ENCODE measurements at places on chromosomes 13 and 19. TPM values are rescaled to one million over a fixed set of nuclear protein-coding genes. Genes with fewer than 3 reads are reported as not detected.

RAB20 gene
- 1.3 TPM for total RNA-seq

DNA sequence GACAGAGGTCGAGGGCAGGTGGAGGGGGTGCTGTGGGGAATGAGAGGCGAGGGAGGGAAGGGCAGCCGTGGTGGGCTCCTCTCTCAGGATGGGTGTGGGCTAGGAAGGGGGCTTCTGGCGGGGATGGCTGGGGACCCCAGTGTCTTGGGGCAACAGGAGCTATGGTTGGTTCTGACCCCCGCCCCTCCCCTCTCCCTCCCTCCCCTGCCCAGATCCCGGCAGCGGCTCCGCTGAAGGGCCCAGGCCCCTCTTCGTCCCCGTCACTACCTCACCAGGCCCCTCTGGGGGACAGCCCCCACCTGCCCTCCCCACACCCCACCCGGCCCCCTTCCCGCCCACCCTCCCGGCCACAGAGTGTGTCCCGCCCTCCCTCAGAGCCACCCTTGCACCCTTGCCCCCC, 19.3 kb upstream of the EHD2 start:
- no peak for DNase-seq

EPSTI1 gene
- 4.2 TPM for total RNA-seq

- no peak for DNase-seq
Measured at GRCh38 chr19:42278452-42279154, 9.6 kb downstream of the CIC start.

DNA sequence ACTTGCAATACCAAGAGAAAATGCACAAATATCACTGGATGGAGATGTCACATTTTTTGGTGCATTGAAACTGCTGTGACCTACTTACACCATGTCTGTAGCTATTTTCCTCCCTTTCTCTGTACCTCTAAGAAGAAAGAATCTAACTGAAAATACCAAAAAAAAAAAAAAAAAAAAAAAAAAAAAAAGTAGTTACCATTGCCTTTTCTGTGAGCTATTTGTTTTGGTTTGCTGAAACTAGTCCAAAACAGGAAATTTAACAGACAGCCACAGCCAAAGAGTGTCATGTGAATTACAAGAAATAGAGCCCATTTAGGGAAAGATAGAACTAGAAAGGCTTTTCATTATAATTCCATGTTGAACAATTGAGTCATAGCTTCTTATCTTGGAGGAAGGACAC, 37.3 kb downstream of the TNFSF13B start:
- DNase-seq, result no peak

DNA sequence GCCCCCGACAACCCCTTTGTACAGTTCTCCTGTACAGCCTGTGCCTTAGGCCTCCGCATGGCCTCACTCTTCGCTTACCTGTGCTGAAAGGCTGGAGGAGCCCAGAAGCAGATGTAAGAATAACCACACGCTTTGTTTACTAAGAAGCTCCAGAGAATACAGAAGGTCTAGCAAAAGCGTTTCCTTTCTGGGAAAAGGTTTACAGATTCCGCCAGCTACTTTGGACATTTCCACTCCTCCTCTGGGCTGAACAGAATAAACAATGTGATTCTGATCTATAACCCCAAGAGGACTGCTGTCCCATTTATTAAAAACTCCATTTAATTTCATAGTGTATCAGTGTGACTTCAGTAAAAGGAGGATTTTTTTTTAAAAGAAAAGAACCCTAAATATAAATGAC, 339.2 kb downstream of the DNAJC15 start:
- DNase-seq, result no peak

TNFSF13B gene
- total RNA-seq, result 0.70 TPM

DNA sequence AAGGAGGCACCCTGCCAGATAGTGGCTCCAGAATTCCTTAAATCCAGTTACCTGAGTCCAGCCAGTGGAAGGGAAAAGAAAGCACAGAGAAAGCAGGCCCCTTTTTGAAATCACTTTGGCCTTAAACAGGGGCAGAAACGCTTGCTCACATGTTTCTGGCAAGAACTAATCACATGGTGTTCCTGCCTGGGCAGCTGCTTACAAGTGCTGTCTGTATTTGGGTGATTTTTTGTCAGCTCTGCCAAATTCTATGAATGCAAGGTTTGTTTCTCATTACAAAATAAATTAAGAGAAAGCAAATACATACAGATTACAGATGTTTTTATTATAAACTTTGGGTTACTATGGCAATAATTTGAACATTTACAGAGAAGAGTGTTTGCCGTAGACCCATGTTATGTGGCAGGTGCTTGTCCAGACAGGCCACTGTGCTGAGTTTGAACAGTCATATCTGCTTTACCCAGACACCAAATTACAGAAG, 1237.8 kb downstream of the SLITRK5 start:
- DNase-seq, result no peak

GRCh38 chr19:48638831-48639381, 1.7 kb upstream of the DBP start:
- peak; percentile 23 for DNase-seq

GRCh38 chr19:8302357-8302691, 5.8 kb downstream of the CD320 start:
- no peak for DNase-seq

GRCh38 chr19:33432446-33433170, 59.1 kb downstream of the CEBPG start:
- no peak for DNase-seq

DNA sequence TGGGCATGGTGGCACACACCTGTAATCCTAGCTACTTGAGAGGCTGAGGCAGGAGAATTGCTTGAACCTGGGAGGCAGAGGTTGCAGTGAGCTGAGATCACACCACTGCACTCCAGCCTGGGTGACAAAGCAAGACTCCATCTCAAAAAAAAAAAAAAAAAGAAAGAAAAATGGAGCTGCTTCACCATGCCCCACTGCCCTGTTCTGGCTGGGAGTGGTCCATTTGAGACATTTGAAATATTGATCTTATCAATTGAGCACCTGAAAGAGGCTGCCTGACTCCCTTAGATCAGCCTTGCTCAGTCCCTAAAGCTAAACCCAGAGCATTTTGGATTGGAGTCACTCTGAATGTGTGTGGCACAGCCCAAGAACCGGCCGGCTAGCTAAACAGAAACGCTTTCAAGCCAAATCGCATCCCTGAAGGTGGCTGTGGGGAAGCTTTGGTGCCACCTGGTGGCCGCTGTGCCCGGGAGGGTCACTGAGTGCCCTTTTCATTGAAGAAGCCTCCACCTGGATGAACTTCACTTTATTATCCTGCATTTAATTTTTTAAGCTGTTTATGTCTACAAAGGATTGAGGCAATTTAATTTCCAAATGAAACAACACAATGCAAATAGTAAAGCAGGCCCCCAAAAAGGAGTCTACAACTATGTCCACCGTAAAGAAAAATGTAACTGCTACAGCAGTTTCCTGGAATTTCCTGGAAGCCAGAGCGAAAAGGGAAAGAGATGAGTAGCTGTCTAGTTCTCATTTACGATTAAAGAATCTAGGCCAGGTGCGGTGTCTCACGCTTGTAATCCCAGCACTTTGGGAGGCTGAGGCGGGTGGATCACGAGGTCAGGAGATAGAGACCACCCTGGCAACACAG, 53.1 kb upstream of the SERPINE3 start:
- DNase-seq, result peak; percentile 87

OR7D2 gene
- total RNA-seq, result under 0.01 TPM

GRCh38 chr13:99580500-99581268, 79.4 kb downstream of the TM9SF2 start:
- DNase-seq, result no peak

B3GLCT gene
- 23.3 TPM for total RNA-seq

DNA sequence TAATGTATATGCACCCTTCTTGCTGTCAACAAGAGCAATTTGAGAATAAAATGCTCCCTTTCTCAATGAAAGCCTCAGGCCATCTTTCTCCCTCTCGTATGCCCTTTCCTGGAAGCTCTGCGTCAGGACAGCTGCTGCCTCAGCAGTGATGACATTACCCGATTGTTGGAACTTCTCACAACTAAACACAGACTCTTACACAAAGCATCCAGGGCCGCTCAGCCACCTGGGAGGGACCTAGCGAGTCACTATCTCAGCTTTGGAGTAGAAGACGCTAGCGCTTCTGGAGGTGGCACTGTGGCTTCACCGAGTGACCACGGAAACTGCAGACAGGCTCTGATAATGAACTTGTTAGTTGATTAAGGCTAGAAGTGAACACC, 153.2 kb upstream of the SOX1 start:
- no peak for DNase-seq

DNA sequence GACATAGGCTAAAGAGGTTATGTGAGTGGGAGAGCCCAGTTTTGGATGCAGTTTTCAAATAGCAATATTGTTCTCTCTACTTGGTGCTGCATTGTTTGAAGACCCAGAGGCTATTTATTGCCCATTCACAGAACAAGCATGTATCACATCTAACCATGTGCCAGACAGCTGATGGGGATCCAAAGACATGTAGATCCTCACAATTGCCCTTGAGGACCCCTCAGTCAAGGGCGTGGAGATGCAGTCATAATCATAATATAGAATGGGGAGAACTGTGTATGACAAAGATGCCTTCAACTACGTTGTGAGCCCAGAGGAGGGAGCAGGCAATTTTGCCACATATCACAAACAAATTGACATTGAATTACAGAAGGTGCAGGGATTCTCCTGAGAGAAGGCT, 70.5 kb downstream of the NHLRC3 start:
- DNase-seq, result no peak

GRCh38 chr13:52644108-52644507, 1.9 kb downstream of the HNRNPA1L2 start:
- DNase-seq, result no peak

COQ8B gene
- total RNA-seq, result 31.8 TPM

ZNF177 gene
- total RNA-seq, result 3.1 TPM

- no peak for DNase-seq
Measured at GRCh38 chr19:48490981-48491792, 20.4 kb downstream of the LMTK3 start.

OR7C1 gene
- not detected for total RNA-seq

RAP2A gene
- total RNA-seq, result 63.6 TPM

- no peak for DNase-seq
Measured at GRCh38 chr19:49910179-49910578, 13.5 kb upstream of the IL4I1 start.

GNG7 gene
- total RNA-seq, result 1.0 TPM

ZNF738 gene
- 4.1 TPM for total RNA-seq

DNA sequence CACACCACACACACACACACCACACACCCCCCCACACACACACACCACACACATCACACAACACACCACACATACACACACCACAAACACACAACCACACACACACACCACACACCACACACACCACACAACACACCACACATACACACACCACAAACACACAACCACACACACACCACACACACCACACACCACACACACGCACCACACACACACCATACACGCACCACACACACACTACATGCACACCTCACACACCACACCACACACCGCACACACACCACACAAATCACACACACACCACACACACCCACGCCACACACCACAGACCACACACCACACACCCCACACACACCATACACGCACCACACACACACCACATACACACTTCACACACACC, 83.5 kb downstream of the ZNF557 start:
- DNase-seq, result no peak

Measured in dermis blood vessel endothelial cell (primary cell).